Gastrocnemius medialis (tissue), 4 donors: ENCODE measurements at places on chromosomes 1 and 21.
A peak's percentile ranks its signal among the peaks of the same experiment; 100 is the strongest.

DNA sequence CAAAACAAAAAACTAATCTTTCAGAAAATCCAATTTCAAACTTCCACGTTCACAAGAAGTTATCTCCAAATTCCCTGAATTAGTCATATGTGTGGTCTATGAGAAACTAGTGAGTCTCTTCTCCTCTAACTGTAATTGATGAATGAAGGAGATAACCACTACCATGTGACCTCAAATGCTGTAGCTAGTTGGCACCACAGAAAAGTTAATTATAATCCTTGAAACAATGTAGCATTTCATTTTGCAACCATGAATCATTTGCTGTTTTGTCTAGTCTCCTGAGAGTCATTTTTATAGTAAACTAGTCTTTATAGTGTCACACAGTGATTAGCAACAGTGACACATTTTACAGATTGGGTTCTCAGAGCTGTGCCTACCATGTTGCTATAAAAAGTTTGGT lies 287.5 kb downstream of the LRRIQ3 start:
- no peak for DNase-seq

DNA sequence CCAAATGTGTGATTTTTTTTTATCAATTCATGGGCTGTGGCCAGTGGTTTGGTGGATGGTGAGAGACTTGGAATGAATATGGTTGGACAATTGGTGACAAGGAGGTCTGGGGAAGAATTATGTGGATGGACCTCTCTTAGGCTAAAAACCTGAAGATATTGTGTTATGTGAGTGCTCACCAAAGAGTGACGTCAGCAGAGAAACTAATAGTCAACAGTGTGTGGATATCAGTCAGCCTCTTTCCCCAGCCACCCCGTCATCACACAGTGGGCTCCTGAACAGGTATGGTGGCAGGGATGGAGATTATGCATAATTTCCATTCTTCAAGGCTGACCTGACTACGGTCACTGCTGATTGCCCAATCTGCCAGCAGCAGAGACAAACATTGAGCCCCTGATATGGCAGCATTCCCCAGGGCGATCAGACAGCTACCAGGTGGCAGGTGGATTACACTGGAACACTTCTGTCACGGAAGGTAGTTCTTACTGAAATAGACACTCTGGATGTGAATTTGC lies 9.2 kb upstream of the OR2G2 start:
- DNase-seq, result no peak

- no peak for DNase-seq
Observed at GRCh38 chr21:41643246-41643966, 123.4 kb downstream of the RIPK4 start.

- DNase-seq, result no peak
Observed at GRCh38 chr21:34707876-34708325, 39.1 kb downstream of the CLIC6 start.

- DNase-seq, result no peak
Observed at GRCh38 chr1:114485286-114485685, 25.7 kb downstream of the TRIM33 start.

- no peak for DNase-seq
Observed at GRCh38 chr21:45990049-45990711, 8.6 kb downstream of the COL6A1 start.

DNA sequence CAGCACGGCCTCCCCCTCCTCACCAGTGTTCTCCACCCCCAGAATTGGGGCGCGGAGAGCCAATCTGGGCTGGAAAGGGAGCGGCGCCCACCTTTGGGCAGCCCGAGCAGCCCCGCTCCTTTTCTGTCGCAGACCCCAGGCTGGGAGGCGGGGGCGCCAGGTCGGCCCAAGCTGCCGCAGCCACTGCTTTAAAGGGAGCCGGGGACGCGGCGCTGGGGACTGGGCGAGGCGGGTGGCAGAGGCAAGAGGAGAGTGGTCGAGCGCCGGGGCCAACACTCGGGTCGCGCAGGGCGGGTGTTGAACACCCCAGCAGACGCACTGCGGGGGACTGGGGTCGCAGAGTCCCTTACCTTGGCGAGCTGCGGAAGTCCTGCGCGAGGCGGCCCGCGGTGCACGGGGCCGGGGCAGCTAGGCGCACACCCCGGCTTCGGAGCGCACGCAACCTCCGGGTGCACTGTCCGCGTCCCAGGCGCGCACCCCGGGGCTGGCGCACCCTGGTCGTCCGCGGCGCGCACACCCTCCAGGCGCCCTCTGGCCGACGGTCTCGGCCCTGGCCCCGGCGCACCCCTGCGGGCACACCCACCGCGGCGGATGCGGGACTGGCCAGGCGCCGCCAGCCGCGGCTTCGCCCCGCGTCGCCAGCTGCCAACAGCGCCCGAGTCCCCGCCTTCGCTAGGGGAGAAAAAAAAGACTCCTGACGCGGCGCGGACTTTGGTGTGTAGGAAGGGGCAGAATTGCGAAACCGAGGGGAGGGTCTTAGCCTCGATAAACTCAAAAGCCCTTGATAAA lies at the start of gene KANK4:
TSS of gene KANK4 (minus strand) at position 679 of the 789 bp plus-strand sequence. CDS start 37,870 bp downstream, outside the sequence.
- no peak for DNase-seq

- DNase-seq, result peak; percentile 34
Observed at GRCh38 chr1:177170756-177171535, at the start of gene BRINP2. Gene BRINP2 (plus strand): TSS chr1:177170958. CDS start chr1:177229877, 58,919 bp downstream.

- no peak for DNase-seq
Observed at GRCh38 chr1:66351913-66352312, 182.0 kb upstream of the SGIP1 start.
